Esophagus (tissue), 2 donors: ENCODE measurements at places on chromosomes 6 and 20. TPM values are rescaled to one million over a fixed set of nuclear protein-coding genes. Genes with fewer than 3 reads are reported as not detected.

Gene IL20RA
- 4.6 TPM for polyA plus RNA-seq

Gene KCNG1
- polyA plus RNA-seq = 15.3 TPM

Gene CST3
- 262 TPM for polyA plus RNA-seq

Gene UBR2
- 5.5 TPM for polyA plus RNA-seq

Gene TCEA2
- 15.3 TPM for polyA plus RNA-seq

Gene SAMD5
- 7.4 TPM for polyA plus RNA-seq

Gene TTLL9
- polyA plus RNA-seq = 0.14 TPM

Gene PDE7B
- 0.64 TPM for polyA plus RNA-seq

Gene GFRA4
- not detected for polyA plus RNA-seq

Gene SLPI
- 1,882 TPM for polyA plus RNA-seq

Gene TRIM10
- polyA plus RNA-seq = not detected

Gene NNAT
- 2.5 TPM for polyA plus RNA-seq

Gene PTCRA
- not detected for polyA plus RNA-seq

Gene RHAG
- 0.05 TPM for polyA plus RNA-seq

Gene STMND1
- 0.53 TPM for polyA plus RNA-seq

Gene SFTA2
- polyA plus RNA-seq = 421 TPM

Gene METTL24
- 0.14 TPM for polyA plus RNA-seq

Gene TSBP1
- not detected for polyA plus RNA-seq

Gene PI16
- 1.9 TPM for polyA plus RNA-seq

Gene MYBL2
- 9.3 TPM for polyA plus RNA-seq

Gene SLC17A3
- not detected for polyA plus RNA-seq

Gene SRMS
- polyA plus RNA-seq = 0.04 TPM

Gene NTSR1
- 0.02 TPM for polyA plus RNA-seq

Gene APOBEC2
- polyA plus RNA-seq = 0.19 TPM

Gene PPIL6
- 0.16 TPM for polyA plus RNA-seq

Gene MLN
- polyA plus RNA-seq = not detected

Gene C20orf141
- polyA plus RNA-seq = not detected

Gene MICAL1
- 18.2 TPM for polyA plus RNA-seq

Gene CMTR1
- polyA plus RNA-seq = 10.5 TPM

Gene PRSS16
- polyA plus RNA-seq = 8.9 TPM

Gene RFX6
- 0.01 TPM for polyA plus RNA-seq

Gene CLDN20
- polyA plus RNA-seq = not detected

Gene UST
- 1.7 TPM for polyA plus RNA-seq

Gene HAO1
- polyA plus RNA-seq = not detected

Gene KIAA0408
- 2.1 TPM for polyA plus RNA-seq

Gene SIRPB2
- polyA plus RNA-seq = 0.75 TPM

Gene CAGE1
- polyA plus RNA-seq = 0.02 TPM

Gene SERINC3
- polyA plus RNA-seq = 35.1 TPM

Gene PLCB4
- polyA plus RNA-seq = 1.9 TPM

Gene TMEM170B
- polyA plus RNA-seq = 0.41 TPM
